Inflammatory macrophage treated with lipopolysaccharide for 4 hours (primary cell): ENCODE measurements at places on chromosomes 16 and 17.

DNA sequence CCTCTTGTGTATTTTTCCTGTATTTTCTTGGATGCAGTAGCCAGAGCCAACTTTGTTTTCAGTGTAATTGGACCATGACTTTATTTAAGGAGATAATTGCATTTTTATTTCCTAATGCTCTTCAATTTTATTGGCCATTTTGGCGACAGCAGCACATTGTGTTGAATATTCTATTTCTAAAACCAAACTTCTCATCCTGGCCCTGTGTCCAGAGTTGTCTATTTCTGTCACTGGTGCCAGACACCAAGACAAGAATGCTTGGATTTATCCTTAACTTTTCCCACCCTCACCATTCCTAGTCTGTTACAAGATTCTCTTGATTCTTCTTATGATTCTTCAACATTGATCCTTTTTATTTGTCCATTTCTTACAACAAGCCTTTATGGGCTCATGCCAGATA is 37.1 kb downstream of the ARHGAP44 start:
- no peak for DNase-seq

GRCh38 chr17:45934044-45934979 is 40.0 kb downstream of the MAPT start:
- no peak for DNase-seq

DNA sequence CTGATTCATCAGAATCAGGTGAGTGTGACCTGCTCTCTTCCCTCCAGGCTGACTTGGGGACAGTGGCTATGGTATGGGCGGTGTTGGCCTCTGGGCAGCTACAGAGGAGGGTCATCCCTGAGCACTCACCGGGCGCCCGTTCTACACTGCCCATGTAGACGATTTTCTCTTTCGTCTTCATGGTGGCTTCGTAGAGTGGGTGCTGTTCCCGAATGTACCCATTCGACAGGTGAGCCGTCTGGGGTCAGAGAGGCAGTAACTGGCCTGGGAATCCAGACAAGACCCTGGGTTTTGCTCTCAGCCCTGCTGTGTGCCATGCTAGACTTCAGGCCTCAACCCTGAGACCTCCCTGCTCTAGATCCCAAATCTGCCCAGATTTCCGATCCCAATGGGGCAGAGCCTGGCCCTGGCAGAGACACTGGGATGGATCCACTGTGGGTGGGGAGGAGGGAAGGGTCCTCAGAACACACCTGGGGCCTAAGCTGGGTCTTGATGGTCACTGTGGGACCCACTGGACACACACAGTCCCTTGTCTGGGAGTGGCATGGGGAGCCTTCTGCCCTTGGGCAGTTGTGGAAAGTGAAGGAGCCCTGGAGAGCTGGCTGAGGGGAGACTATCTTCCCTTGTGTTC is 13.2 kb downstream of the USP6 start:
- DNase-seq: no peak

GRCh38 chr17:41419716-41420115 is 4.7 kb downstream of the KRT37 start:
- no peak for DNase-seq

- DNase-seq: no peak
Observed at GRCh38 chr16:51508490-51509212, 357.6 kb upstream of the SALL1 start.

- DNase-seq: no peak
Observed at GRCh38 chr17:27993161-27993695, 49.2 kb upstream of the NLK start.

GRCh38 chr16:87170310-87170709 is 146.9 kb downstream of the C16orf95 start:
- DNase-seq: no peak

DNA sequence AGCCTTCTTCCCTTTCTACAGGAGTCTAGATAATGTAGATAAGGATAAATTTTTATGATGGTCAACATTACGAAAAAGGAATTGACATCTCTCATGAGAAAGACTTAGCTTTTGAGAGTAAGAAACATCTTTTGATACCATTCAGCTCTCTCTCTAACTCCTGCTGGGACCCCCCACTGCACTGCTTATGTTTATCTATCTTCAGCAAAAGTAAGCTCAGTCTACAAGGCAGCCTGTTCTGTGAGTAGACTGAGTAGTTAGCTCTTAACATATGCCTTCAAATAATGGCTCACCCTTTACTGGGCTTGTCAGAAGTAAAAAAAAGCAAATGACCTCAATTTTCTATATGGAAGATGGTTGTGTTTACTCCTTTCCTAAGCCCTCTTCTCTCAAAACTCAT is 372.2 kb upstream of the CDH11 start:
- no peak for DNase-seq

- DNase-seq: no peak
Observed at GRCh38 chr17:62643496-62643895, 16.0 kb downstream of the MRC2 start.

- DNase-seq: no peak
Observed at GRCh38 chr17:10081571-10082169, 116.7 kb downstream of the GAS7 start.

GRCh38 chr16:58684354-58685083 is at the start of gene SLC38A7:
Gene SLC38A7 (minus strand): TSS chr16:58684770. CDS start chr16:58680126, 4,644 bp downstream.
- peak; percentile 80 for DNase-seq

GRCh38 chr16:14244196-14245010 is 173.3 kb downstream of the MRTFB start:
- no peak for DNase-seq

DNA sequence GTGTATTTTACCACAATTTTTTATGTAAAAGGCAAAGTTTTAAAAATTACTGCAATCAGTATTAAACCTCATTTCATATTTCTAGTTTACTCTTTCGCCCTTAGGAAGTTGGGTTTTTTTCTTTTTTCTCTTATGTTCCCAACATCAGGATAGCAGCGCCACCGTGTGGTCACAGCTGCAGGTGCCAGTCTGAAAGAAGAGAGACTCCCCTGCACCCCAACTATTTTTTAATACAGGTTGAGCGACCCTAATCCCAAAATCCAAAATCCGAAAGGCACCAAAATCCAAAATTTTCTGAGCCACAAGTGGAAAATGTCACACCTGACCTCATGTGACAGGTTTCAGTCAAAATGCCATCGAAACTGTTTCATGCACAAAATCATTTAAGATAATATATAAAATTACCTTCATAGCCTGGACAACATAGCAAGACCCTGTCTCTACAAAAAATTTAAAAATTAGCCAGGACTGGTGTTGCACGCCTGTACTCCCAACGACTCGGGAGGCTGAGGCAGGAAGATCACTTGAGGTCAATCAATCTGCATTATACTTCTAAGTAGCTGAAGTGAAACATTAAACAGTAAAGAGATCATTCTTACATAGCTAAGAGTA is 21.8 kb upstream of the ASGR2 start:
- peak; percentile 78 for DNase-seq

GRCh38 chr16:19330841-19331397 is 45.4 kb downstream of the CLEC19A start:
- DNase-seq: no peak

DNA sequence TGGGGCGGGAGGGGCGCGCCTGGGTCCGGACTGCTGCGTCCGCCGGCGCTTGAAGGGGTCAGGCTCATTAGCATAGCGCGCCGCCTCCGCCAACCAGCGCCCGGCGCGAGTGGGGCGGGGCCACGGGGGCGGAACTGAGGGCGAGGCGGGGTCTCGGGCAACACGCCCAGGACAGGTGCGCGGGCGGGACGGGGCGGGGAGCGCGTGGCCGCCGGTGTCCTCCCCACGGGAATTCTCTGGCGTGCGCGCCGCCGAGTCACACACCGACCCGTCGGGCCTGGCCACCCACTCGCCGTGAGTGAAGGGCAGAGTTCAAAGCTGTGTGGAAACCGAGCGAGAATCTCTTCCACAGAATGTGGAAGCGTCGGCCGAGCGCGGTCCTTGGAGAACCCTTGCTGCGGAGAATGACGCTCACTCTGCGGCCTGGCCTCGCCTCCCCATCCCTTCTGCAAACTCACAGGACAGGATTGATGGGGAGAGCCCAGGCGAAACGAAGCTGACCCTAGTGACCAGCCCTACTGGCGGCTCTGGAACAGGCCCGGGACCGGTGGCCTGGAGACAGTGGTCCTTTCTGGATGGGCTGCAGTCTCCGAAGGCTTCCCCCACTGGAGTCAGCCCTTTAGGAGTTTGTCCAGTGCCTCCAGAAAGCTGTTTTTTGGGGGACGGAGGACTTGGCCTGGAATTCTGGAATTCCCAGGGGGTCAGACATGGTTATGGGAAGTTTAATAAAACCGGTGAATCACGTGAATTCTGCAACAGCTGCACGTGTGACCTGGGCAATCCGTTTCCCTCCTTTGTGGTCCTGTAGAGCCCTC is at the start of gene SNAI3:
Gene SNAI3 (minus strand): TSS at position 69 of the 815 bp plus-strand sequence. CDS start 101 bp downstream, outside the sequence.
- peak; percentile 89 for DNase-seq

GRCh38 chr16:16163109-16163508 is 60.2 kb downstream of the ABCC6 start:
- DNase-seq: no peak

DNA sequence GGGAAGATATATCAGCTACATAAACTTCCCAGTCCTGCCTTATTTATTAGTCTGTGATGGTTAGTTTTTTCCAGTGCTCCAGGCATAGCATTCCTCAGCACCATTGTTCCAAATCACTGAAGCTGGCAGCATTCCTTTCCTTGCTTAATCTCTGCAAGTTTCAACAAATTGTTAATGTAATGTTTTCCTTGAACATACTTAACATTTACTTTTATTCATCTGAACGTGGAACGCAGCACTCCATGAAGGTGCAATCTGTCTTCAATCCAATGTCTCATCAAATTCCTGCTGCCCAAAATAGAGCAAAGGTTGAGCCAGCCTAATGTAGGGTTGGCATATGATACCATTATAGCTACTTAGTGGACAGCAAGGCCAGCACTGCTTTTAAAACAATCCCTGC is 441.1 kb upstream of the RBFOX1 start:
- no peak for DNase-seq

- no peak for DNase-seq
Observed at GRCh38 chr17:1047177-1047878, 50.4 kb downstream of the TIMM22 start.

DNA sequence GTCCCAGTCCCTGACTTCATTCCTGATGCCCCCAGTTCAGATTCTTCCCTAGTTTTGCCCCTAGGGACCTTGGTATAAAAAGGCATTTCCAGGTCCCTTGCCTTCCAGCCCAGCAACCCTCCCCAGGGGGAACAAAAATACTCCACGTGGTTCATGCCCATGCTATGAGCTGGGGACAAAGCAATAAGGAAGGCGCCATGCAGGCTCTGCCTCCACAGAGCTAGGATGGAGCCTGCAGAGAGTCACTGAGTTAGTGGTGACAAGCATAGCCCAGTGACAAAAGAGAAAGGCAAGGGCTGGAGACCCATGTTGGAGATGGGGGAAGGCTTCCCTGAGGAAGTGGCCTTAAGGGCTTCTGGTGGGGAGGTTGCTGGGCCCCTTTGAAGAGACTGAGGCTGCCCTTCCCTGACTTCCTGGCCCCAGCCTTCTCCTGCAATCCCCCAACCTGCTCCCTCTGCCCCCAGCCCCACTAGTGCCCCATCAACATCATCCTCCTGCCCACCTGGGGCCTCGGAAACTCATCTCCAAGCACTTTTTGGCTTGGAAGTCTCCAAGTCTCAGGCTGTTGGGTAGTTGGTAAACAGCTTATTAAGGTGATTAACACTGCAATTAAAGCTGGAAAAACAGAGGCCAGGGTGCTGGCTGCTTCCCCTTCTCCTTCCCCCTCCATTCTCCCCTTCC is 9.6 kb downstream of the DLX3 start:
- DNase-seq: no peak

- DNase-seq: peak; percentile 74
Observed at GRCh38 chr17:81354954-81355347, 40.3 kb upstream of the BAHCC1 start.

DNA sequence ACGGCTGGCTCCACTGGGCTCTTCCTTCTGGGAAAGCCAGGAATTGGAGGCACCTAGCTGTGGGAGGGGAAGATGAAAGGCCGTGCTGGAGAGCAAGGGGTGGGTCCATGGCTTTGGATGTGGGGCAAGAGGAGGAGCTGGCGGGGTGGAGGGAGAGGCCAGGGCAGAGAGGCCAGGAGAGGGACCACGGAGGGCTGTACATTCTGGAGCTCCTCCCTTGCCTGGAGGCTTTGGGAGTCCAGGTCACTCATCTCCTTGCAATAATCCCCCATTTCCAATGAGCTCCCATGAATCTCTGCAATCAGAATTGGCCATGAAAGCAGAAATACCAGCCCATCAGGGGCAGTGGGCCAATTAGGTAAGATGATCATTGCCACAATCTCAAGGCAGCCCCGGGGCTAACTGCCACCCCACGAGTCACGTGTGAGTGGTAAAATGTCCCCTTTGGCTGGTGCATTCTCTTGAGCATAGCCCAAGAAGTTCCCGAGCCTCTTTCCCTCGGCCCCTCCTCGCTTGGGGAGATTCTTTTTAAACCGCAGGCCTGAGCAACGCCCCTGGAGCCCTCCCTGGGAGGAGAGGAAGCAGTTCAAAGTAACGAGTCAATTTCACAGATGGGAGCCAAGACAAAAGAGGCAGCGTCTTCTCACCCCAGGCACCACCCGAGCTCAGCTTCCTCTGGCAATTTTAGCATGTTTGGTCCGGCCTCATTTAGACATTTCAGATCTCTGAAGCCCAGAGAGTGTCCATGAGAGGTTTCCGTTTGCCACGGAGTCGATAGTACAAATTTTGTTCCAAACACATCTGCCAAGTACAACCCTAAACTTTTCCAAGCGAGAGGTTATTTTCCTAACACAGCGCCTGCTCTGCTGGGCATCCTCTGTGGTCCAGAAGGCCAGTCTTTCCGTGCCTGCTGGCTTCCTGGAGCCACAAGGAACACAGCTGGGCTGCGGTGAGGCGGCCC is 13.4 kb downstream of the RTN4RL1 start:
- no peak for DNase-seq

- no peak for DNase-seq
Observed at GRCh38 chr16:79092846-79093245, 507.7 kb downstream of the MAF start.

DNA sequence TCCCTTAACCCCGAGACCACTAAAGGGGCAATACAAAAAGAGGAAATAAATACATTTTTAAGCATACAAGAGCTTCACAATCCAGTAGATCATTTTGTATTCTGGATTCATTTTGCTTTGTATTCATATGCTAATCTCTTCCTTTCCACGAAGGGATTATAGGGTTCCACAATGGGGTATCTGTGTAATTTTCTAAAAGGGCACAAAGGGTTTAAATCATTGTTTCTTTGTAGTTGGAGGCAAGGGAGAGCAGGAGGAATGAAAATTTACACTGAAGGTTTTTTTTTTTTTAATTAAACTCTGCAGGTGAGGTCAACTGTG is 592 bp upstream of the NUFIP2 start:
- no peak for DNase-seq

DNA sequence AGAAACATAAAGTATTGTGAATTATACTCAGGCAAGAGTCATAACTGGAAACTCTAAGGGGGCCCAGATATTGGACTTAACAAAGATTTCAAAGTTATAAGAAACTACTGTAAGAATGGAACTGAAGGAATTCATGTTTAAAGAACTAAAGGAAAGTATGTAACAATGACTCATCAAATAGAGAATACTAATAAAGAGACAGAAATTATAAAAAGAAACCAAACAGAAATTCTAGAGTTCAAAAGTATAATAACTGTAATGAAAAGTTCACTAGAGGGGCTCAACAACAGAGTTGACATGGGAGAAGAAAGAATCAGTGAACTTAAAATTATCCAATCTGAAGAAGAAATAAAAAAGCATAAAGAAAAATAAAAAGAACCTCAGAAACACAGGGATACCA is 55.4 kb downstream of the ADCY9 start:
- no peak for DNase-seq
